ENCODE measurements at places on chromosomes 11 and 22.

GRCh38 chr11:126328444-126328843 is 24.6 kb downstream of the DCPS start:
- no peak for DNase-seq

GRCh38 chr11:92728628-92729027 is 240.8 kb upstream of the MTNR1B start:
- no peak for DNase-seq

GRCh38 chr11:71368966-71369365 is 79.2 kb downstream of the DHCR7 start:
- DNase-seq, result no peak

- no peak for DNase-seq
Observed at GRCh38 chr11:68043349-68044144, 4.7 kb downstream of the TCIRG1 start.

DNA sequence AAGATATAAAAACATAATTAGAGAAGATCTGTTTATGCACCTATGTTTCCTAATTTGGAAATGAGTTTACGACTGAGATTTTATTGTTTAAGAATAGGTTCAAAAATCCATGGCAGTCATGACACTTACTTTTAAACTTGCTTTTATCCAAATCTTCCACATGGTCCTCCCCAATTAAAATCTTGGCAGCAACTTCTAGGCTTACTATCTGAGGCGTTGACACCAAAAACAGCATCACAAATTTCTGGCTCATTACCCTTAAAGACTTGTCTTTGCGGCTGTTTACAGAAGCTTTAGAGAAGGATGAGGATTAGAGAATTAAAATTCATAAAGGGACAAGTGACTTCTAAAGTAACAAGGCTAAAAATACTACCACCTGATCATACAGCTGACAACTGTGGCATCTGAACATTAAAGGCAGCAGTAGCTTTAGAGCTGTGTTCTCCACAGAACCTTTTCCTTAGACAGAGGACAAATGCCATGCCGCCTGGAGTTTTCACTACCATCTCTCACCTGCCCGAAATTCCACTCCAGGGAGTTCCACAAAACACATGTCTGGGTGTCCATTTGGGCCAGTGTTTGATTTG is 6.4 kb downstream of the E2F8 start:
- no peak for DNase-seq

DNA sequence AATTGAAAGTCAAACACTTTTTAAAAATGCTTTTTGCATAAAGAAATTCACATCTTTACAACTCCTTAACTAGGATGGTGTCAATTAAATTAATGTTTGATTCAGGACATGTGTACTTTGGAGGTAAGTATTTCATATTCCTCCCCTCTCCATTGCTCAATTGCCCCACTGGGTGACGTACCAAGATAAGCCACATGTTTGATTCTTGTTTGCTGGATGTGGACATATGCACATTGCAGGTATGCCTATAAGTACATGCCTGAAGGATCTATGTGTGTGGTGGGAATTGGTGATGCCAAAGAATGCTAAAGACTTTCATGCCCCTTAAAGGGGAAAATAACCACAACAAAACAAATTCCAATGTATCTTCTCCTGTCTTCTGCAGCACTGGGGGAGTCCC is 5.8 kb downstream of the CD44 start:
- no peak for DNase-seq

- no peak for DNase-seq
Observed at GRCh38 chr22:27157666-27158370, 500.4 kb downstream of the MIAT start.

- DNase-seq, result no peak
Observed at GRCh38 chr11:792873-793272, 3.0 kb upstream of the CEND1 start.

Measured in activated T-helper 9 cell treated with anti-CD3 and anti-CD28 coated beads, Interleukin-2, amount 50 U/mL, for 16 hours (primary cell).